ENCODE measurements at places on chromosomes 13 and 19. TPM values are rescaled to one million over a fixed set of nuclear protein-coding genes. Genes with fewer than 3 reads are reported as not detected.

Gene KLK11
- polyA plus RNA-seq: 12.1 TPM

Gene SLC6A16
- polyA plus RNA-seq: 1.0 TPM

Gene ZGLP1
- polyA plus RNA-seq: 2.2 TPM

Gene HNRNPM
- 83.6 TPM for polyA plus RNA-seq

Gene NAPSA
- 0.28 TPM for polyA plus RNA-seq

Gene INSL3
- 0.45 TPM for polyA plus RNA-seq

Gene TEX101
- polyA plus RNA-seq: 0.06 TPM

Gene PLEKHA4
- 7.3 TPM for polyA plus RNA-seq

Gene MYDGF
- polyA plus RNA-seq: 168 TPM

Gene PABPC3
- polyA plus RNA-seq: 0.22 TPM

Gene CPB2
- polyA plus RNA-seq: not detected

Gene BLOC1S3
- 4.0 TPM for polyA plus RNA-seq

Gene TEX29
- 0.25 TPM for polyA plus RNA-seq

Gene NTN5
- polyA plus RNA-seq: 0.27 TPM

Gene EDNRB
- 9.1 TPM for polyA plus RNA-seq

Gene OVOL3
- polyA plus RNA-seq: not detected

Gene SAFB2
- polyA plus RNA-seq: 48.0 TPM

Gene BABAM1
- polyA plus RNA-seq: 65.2 TPM

Gene ICAM1
- polyA plus RNA-seq: 26.0 TPM

Gene TPTE2
- polyA plus RNA-seq: not detected

Gene GGN
- polyA plus RNA-seq: 0.21 TPM

Gene SHD
- polyA plus RNA-seq: not detected

Gene STOML3
- polyA plus RNA-seq: not detected

Gene RAB3A
- polyA plus RNA-seq: 5.2 TPM
